Dorsolateral prefrontal cortex (tissue), 122 donors: ENCODE measurements at places on chromosomes 11 and 22.

DNA sequence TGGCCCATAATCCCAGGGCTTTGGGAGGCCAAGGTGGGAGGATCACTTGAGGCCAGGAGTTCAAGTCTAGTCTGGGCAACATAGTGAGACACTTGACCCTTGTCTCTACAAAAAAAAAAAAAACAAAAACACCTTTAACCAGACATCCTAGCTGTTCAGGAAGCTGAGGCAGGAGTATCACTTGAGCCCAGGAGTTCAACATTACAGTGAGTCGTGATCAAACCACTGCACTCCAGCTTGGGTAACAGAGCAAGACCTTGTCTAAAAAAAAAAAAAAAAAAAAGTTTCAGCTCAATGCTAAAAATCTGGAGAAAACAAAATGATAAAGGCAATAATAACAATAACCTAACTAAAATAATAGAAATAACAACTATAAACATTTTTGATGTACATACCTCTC is 22.6 kb upstream of the APLP2 start:
- DNase-seq = no peak

GRCh38 chr11:83031127-83031526 is 40.6 kb downstream of the RAB30 start:
- no peak for DNase-seq

GRCh38 chr11:31487848-31488247 is 21.6 kb downstream of the IMMP1L start:
- DNase-seq = no peak

- no peak for DNase-seq
These were observed 34.9 kb downstream of the CABIN1 start for GRCh38 chr22:24046024-24046423.

GRCh38 chr11:123382555-123383074 is 47.5 kb upstream of the GRAMD1B start:
- DNase-seq = no peak

DNA sequence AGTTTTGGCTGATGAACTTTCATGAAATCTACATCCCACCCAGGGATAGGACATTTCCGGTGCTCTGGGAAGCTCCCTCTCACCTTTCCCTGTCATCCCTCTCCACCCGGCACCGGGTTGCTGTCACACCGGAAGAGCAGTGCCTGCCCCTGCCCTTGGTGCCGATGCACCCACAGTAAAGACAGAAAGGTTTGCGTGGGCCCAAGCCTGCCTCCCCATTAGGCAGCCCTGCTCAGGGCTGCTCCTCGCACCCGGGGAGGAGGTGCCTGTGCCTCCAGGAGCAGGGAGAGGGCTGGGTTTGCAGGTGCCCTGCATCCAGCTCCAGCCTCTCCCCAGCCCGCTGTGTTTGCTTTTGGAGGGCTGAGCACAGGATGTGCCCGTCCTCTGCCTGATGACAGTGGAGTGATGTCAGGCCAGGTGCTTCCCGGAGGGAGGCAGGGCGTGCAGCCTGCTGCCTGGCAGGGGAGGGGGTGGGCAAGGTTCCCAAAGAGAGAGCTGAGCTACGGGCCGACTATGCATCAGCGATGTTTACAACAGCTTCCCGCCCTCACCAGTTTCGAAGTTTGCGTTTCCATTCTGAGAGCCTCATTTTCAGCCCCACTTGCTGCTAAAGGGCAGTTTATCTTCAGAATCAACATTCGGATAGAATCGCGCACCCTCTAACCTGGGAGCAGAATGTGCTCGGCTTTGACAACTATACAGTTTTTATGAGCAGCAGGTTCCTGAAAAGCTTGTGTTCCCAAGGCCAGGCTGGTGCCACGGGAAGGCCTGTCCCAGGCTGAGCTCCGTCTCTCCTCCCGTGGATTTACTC is 83.2 kb upstream of the CLDN5 start:
- DNase-seq = no peak

DNA sequence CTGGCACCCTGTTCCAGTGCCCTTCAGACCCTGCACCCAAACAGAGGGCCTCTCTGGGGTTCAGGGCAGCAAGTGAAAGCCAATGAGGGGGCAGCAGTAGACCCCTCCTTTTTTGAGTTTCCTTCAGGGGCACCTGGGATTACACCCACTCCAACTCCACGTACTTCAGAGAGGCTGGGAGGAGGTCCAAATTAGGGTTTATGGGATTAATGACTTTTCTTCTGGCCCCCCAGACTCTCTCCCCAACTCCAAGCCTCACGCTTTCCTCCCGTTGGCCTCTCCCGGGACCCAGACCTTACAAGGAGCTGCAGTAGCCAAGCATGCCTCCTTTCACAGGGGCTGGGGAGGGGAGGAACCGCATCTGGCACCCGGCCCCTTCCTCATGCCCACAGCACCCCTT is 101.7 kb downstream of the NECTIN1 start:
- DNase-seq = no peak

DNA sequence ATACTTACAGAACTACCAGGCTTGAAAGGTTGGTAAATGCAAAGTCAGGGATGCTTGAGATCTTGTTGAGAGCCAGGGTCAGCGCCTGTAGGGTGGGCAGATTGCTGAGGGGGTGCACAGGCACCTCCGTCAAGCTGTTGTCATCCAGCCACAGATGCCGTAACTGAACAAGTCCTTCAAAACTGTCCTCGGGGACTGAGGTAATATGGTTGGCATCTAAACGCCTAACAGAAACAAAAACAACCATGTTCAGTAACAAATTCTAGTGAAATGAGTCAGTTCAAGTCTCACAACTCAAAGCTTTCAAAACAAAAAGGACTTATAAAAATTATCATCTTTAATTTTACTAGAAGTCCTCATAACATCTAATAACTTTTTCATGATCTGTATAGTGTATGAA is 22.2 kb upstream of the CCDC34 start:
- DNase-seq = no peak

DNA sequence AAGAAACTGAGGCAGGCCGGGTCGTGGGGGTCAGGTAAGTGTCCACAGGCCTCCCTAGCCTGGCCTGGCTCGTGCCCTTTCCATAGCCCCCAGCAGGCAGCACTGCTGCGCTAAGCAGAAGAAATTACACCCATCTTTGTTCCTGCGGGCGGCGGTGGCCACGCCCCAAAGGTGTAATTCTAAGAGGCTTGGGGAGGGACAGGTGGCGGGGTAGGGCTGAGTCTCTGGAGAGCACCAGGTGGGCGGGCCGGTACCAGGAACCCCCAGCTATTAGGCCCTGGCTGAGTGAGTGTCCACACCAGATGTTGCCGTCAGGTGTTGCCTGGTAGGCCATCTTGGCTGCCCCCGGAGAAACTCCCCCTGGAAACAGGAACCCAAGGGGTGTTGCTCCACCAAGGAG is 12.3 kb upstream of the ARAP1 start:
- DNase-seq = no peak

DNA sequence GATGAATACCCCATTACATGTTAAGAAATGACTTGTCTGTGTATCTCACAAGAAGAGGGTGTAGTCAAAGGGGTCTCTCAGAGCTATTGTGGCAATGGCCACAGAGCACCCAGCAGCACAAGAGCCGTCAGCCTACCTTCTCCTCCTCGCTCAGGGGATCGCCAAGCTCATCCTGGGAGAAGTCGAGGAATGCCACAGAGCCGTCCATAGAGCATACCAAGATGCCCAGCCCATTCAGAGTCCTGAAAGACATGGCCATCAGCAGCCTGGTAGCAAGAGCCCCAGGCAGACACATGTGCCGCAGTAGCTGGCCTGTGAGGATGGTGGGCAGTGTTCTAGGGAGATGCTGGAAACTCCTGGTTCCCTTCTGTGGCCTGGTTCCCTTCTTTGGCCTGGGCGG is 44.0 kb downstream of the HIRA start:
- DNase-seq = no peak

DNA sequence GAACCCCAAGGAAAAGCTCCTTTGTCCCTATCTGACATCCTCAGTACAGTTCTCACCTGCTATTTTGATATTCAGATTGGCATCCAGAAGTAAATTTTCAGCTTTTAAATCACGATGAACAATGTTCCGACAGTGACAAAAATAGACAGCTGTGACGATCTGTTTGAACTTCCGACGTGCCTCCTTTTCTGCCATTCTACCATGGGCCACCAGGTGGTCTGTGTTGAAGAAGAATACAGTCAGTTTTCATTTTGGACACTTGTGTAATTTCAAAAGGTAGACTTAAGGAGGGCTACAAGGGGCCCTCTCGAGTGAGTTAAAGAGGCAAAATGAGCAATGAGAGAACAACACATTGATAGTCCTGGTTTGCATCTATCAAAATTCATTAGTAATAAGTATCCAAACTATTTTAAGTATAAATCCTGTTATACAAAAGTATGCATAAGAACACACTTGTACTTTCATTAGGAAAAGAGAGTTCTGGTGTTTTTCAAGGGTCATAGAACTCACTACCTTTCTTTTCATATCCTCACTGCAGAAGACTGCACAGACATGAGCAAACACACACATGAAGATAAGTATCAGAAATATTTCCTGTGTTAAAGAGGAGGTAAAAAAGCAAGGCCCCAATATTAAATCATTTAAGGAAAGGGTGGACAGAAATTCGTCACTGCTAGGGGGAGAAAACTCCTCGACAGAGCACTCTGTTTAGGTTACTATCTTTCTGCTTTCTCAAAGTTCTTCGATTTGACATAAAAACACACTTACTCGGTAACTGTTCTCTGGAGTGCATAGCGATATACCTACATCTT is 89.9 kb upstream of the APOA1 start:
- DNase-seq = no peak

DNA sequence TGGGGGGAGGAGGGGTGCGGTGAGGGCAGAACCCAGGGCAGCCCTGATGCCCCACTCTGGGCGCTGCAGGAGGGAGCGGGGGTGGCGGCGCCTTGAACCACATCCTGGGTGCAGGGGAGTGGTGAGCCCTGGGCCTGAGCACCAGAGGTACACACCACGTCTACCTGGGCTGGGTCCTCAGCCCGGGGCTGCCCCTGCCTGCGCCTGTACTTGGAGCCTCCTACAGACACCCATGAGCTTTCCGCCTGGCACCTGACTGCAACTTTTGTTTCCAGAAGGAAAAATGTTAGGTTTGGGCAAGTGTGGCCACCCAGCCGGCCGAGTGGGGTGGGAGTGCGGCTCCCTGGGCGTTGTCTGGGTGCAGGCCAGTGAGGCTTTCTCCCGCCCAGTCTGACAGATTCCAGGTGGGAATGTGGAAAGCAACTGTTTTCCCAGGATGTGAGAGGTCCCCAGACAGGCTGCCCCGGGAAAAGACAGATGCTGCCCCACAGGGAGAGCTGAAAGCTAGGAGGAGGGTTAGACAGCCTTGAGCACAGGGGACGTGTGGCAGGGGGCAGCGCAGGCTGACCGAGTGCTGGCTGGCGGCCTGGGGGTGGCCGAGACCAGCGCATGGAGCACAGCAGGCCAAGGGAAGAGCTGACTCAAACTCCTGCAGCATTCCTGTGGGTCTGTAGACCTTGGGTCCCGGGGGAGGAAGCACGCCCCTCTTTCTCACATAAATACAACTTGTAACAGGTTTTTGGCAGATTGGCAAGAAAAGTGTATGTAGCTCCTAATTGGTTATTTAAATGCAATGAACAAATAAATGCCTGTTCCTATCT is 44.1 kb downstream of the GNB1L start:
- DNase-seq = no peak

- DNase-seq = no peak
These were observed 45.0 kb downstream of the OR6Q1 start for GRCh38 chr11:58075781-58076180.

GRCh38 chr11:6637871-6638270 is 17.7 kb downstream of the DCHS1 start:
- DNase-seq = no peak

DNA sequence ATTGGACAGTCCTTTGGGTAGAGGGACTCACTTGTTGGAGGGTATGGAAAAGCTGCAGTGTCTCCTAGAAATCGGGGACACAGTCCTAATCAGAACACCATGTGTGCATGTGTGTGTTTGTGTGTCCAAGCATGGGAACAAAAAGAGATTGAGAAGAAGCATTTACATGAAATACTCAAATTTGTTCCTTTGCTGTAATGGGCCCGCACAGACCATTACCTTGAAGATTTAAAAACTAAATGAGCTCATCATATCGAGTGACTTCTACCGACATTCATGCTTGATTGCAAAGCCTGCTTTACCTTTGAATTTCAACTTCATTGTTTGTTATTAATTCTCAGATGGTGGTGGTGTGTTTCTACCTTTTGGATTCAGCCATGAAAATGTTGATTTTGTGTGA is 106.9 kb downstream of the ZBTB16 start:
- DNase-seq = no peak

GRCh38 chr22:27129266-27129665 is 471.9 kb downstream of the MIAT start:
- DNase-seq = no peak

DNA sequence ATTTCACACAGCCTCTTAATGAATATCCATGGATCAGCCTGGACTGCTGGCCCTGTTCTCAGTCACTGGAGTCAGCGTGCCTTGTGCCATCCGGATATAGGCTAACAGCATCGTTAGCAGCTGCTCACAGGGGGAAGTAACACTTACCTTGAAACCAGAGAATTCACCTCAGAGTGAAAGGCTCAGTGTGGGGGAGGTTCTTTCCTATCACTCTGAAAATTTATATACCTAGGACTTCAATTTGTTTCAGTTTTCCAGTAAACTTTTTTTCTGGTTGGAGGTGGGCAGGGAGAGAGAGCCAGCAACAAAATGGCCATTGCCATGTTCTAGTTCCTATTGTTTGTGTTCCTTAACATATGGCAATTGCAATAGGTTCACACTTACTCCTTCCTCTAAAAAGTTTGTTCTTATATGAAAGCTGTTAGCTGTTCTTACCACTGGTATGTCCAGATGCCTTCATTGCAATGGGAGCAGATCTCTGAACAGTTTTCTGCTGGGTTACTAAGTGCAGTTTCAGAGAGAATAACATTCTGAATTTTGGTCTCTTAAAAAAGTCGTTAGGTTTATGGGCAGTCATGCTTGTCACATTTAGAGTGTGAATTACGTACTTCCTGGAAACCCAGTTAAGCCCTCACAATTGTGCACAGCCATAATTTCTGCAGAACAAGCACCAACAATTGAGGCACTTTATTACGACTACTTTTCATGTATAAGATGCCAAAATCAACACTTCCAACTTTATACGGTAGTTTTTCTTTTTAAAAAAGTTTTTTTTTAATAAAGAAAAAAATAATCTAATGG is 247.6 kb downstream of the CADM1 start:
- peak; percentile 40 for DNase-seq

GRCh38 chr11:78196661-78197091 is 8.0 kb downstream of the USP35 start:
- no peak for DNase-seq

- no peak for DNase-seq
These were observed 5.8 kb downstream of the ARSA start for GRCh38 chr22:50621948-50622722.

DNA sequence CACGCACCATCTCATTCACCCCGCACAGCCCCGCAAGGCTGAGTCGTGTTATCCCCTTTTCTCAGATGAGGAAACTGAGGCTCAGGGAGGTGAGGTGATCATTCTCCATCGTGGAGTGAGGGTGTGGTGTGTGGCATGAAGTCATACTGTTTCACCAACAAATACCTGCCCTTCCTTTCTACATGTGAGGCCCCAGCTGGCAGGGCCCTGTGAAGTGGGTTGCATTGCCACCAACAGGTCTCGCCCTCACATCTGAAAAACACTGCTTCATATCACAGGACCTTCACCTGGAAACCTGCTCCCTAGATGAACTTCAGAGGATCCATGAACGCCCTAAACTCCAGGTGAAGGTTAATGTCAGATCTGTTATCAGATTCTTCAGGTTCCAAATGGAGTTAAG is 4.3 kb downstream of the SSTR3 start:
- peak; percentile 6 for DNase-seq

GRCh38 chr11:28621753-28622152 is 513.6 kb downstream of the METTL15 start:
- DNase-seq = no peak
